Smooth muscle cell of bladder (primary cell): ENCODE measurements at places on chromosomes 3 and 15. TPM values are rescaled to one million over a fixed set of nuclear protein-coding genes. Genes with fewer than 3 reads are reported as not detected.

The HCLS1 gene
- total RNA-seq = 7.1 and 7.2 TPM in 2 replicates

The DUSP7 gene
- total RNA-seq = 4.1 and 5.8 TPM in 2 replicates

The AHSG gene
- total RNA-seq = not detected in 2 replicates

The MAP1A gene
- total RNA-seq = 38.8 and 40.8 TPM in 2 replicates

The VPS8 gene
- total RNA-seq = 55.6 and 63.4 TPM in 2 replicates

The INKA1 gene
- total RNA-seq = 3.1 and 3.7 TPM in 2 replicates

The RCCD1 gene
- 7.3 and 11.0 TPM in 2 replicates for total RNA-seq

The RUBCN gene
- 4.3 and 5.6 TPM in 2 replicates for total RNA-seq

The TMEM207 gene
- not detected in 2 replicates for total RNA-seq

The ERC2 gene
- not detected in 2 replicates for total RNA-seq

The DLEC1 gene
- 0.09 and 0.14 TPM in 2 replicates for total RNA-seq

The GATA2 gene
- total RNA-seq = 1.4 and 1.8 TPM in 2 replicates

The NOX5 gene
- under 0.01 and 0.09 TPM in 2 replicates for total RNA-seq

The PLA1A gene
- 0.83 TPM in 1 of 2 replicates, not detected in the other for total RNA-seq

The RTP4 gene
- 1.6 and 2.0 TPM in 2 replicates for total RNA-seq

The CPN2 gene
- total RNA-seq = not detected in 2 replicates

The EPHA3 gene
- total RNA-seq = 3.9 and 5.7 TPM in 2 replicates

The PDZRN3 gene
- total RNA-seq = 72.0 and 77.3 TPM in 2 replicates

The ANKRD63 gene
- total RNA-seq = not detected in 2 replicates

The GOLGA8S gene
- total RNA-seq = under 0.01 TPM in 2 replicates

The PROK2 gene
- total RNA-seq = not detected in 2 replicates

The SLC2A2 gene
- total RNA-seq = 0.09 TPM in 1 of 2 replicates, not detected in the other

The MRPL47 gene
- total RNA-seq = 36.9 and 38.1 TPM in 2 replicates

The POC1A gene
- total RNA-seq = 3.8 and 4.6 TPM in 2 replicates

The CD96 gene
- under 0.01 and 0.09 TPM in 2 replicates for total RNA-seq

The HRG gene
- total RNA-seq = under 0.01 TPM in 1 of 2 replicates, not detected in the other

The MAGI1 gene
- total RNA-seq = 15.5 and 36.0 TPM in 2 replicates

The TAGLN3 gene
- total RNA-seq = 0.71 and 0.74 TPM in 2 replicates

The CAMKV gene
- total RNA-seq = not detected in 2 replicates

The CCPG1 gene
- total RNA-seq = 60.7 and 116 TPM in 2 replicates

The NTRK3 gene
- 0.28 TPM in 2 replicates for total RNA-seq

The LRRC49 gene
- 11.5 and 12.9 TPM in 2 replicates for total RNA-seq

The UCN2 gene
- total RNA-seq = 0.83 and 1.00 TPM in 2 replicates

The STT3B gene
- 162 and 186 TPM in 2 replicates for total RNA-seq
